ENCODE measurements at places on chromosomes 13 and 19.
A peak's percentile ranks its signal among the peaks of the same experiment; 100 is the strongest.

GRCh38 chr19:14414926-14415690, 4.0 kb downstream of the DDX39A start:
- no peak for DNase-seq

DNA sequence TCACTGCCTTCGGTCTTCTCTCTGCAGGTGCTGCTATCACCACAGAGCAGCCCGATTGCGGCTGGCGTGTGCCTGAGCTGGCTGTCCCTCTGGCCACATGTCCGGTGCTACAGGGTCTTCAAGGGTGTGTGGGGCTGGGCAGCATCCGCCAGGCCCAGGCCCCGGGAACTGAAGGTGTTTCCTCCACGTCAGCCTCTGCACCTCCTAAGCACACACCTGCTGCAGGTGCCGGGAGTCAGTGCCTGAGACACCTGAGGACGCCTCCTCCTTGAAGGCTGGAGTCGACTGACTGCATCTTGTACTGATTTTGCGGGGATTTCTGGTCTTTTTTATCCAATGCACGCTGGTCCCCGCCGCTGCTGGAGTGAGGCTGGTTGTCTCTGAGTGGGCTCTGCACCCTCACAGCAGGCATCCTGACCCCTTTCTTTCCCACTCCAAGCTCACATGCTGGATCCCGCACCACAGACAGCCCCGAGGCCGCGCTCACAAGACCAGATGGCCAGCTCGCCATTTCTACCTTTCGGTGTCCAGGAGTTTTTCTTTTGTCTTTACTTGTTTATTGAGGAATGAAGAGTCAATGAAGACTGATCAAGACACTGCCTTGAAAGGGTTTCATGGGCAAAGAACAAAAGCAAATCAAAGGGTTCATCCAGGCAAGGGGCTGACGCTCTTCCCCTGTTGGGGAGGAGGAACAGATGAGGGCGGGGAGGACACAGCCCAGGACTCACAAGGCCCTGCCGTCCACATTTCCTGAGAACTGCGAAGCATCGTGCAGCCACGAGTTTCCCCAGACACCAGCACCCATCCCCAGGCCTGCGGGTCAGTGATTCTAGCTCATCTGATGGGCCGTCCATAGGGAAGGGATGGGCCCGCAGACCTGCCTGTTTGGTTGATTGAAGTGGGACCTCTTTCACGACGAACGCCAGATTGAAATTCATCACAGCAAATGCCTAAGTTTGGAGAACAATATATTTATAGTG, 203.8 kb upstream of the SOX1 start:
- no peak for DNase-seq

DNA sequence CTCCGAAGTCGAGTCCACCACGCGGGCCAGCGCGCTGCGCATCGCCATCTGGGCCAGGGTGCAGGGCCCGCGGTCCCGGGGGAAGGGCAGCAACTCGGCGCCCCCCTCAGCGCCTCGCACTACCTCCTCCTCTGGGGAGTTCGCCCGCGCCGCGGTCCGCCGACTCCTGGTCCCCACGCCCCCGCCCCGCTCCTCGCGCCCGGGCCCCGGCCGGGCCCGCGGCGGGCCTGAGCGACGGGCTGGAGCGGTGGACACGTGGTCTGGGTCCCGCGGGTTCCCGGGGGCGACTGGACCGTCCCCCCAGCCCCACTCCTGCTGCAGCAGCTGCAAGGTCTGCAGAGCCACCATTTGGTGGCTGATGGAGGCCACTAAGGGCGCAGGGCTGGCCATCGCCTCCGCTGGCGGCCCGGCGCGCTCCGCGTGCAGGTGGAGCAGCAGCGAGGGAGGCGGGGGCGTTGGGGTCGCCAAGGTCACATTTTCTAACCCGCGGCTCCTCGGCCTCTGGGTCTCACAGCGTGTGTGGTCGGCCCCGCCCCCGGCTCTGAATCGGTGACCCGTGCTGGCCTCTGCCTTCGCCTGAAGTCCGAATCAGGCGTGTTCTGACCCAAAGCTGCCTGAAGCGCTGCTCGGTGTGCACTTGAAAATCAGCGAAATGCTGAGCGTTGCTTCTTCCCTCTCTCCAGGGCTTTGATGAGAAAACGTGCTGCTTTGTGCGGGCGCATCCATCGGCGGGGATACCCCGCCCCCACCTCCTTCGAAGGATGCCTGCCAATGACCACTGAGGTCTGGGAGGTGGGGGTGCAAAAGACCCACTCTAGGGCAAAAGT, at the start of gene DLEU7:
DLEU7 (minus strand) TSS at position 436 of the 827 bp plus-strand sequence; CDS start at position 390, 46 bp downstream.
- no peak for DNase-seq

GRCh38 chr19:28794301-28794700, 418.6 kb downstream of the UQCRFS1 start:
- DNase-seq = peak; percentile 0

- no peak for DNase-seq
These were observed 188.5 kb downstream of the LACC1 start for GRCh38 chr13:44068169-44068568.

DNA sequence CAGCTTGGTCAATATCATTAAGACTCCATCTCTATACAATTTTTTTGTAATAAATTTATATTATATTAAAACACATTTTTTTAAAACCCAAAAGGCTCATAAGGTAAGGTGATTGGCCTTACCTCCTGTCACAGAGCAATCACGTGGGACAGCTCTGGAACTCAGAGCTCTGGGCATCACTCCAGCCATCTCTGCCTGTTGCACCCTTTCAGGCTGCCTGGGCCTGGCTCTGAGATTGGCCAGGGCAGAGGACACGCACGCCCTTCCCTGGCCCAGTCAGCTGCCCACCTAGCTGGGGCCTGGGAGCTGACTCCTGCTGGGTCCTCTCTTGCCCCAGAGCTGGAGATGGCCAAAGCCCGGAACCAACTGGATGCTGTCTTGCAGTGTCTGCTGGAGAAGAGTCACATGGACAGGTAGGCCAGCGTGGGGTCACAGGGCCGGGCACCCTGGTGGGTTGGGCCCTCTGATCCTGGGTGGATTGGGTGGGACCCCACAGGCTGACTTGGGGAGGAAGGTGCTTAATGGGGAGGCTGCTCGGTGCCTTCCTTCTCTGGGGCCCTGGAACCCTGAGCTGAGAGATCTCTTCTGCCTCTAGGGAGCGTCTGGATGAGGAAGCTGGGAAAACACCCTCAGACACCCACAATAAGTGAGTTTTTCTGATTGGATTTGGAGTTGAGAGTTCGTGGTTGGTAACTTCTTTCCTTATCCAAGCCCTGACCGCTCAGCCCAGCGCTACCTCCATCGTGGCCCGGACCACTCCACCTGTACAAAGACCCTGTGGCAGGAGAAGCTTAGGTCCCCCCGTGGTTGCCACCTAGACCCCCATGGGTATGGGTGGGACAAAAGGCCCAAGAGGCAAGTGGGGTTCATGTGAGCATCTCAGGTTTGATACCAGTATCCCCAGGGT, 3.7 kb downstream of the LIN37 start:
- DNase-seq = no peak

- peak; percentile 61 for DNase-seq
These were observed 2.1 kb upstream of the PCDH8 start for GRCh38 chr13:52850396-52851136.

- no peak for DNase-seq
These were observed 1.9 kb downstream of the KCTD12 start for GRCh38 chr13:76884186-76884906.

DNA sequence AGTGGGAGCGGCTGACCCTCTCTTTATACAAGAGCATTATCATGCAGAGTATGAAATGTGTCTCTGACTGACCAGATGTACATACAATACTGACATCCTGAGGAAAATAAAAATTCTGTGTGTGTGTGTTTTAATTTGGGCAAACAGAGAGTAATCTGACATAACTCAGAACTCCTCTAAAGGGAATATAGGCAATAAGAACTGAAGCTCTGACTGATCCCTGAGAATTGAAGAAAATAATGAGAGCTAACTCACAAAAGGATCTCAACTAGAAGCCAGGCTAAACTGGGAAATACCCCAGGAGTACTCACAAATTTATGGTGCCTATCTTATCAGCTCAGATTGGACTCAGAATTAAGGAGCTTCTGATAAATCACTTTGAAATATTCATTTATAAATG, 539.9 kb downstream of the OLFM4 start:
- DNase-seq = no peak

GRCh38 chr13:29676941-29677452, 81.5 kb upstream of the SLC7A1 start:
- no peak for DNase-seq

GRCh38 chr13:42753697-42754096, 27.7 kb upstream of the FAM216B start:
- no peak for DNase-seq

GRCh38 chr19:34201133-34201532, 28.8 kb downstream of the LSM14A start:
- DNase-seq = no peak

DNA sequence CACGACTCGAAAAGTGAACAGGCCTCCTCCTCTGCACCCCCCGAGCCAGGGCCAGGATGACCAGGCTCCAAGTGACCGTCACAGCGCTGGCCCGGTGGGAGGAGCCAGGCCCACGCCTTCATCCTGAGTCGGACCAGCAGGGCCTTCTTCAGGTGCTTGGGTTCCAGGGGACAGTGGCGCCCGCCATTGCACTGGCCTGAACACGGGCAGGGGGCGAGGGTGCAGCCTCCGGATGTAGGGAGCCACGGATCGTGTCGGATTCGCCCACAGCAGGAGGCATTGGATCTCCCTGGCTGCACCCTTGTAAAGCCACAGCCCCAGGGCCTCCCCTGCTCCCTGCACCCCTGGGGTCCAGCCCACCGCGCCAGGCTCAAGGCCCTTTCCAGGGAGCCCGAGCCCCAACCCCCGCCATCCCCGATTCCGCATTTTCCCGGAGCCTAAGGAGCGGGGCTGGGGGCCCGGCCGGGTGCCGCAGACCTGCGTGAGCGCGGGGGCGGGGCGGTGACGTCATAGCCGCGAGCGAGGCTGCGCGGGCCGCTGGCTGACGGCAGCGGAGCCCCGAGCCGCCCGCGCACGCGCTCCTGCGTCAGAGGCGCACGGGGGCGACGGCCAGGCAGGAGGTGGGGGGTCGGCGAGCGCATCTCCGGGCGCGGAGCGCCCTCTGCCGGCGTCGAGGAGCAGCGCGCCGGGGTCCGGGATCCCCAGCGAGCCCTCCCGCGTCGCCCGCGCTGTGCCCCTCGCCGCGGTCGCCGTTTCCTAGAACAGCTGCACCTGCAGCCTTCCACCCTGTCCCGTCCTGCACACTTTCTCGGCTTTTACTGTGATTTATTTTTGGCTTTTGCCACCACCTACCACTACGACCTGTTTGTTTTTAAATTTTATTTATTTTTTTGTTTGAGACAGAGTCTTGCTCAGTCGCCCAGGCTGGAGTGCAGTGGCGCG, 1.5 kb upstream of the ATP5F1D start:
- DNase-seq = no peak

GRCh38 chr13:98072476-98072875, 70.4 kb upstream of the FARP1 start:
- DNase-seq = no peak

- DNase-seq = no peak
These were observed 4.8 kb upstream of the WDR18 start for GRCh38 chr19:979318-979741.

GRCh38 chr13:28286263-28286662, 147.9 kb downstream of the PAN3 start:
- DNase-seq = no peak

DNA sequence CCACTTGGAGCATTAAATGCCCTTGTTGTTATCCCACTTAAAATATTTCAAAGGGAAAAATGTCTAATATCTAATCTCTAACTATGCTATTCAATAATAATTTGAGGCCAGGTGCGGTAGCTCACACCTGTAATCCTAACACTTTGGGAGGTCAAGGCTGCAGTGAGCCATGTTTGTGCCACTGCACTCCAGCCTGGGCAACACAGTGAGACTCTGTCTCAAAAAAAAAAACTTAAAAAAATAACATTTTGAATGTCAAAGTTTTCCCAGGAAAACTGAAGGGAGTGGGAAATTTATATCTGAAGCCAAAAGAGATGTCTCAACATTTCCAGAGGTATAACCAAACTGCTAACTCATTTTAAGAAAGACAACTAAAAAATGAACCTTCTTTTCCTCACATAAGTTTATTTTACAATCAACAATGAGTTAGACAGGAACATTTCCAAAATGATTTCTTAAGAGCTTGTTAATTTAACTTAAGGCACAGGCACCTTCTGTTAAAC, 47.9 kb downstream of the CAB39L start:
- no peak for DNase-seq

DNA sequence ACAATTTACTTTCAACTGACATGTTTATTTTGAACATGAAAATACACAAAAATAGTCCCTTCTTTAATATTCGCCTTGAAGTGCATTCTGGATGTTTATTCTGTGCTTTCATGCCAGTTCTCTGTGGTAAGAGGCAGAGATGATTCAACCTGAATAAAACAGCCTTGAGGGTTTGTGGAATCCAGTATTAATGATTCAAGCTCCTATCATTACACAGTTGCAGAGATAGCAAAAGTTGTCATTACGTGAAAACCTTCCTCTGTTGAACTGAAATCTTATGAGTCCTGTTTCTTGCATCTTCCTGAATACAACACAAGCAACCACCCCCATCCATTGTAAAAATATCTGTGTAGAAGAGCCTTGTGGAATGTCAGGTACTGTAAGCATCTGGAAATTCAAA, 142.3 kb upstream of the HTR2A start:
- DNase-seq = no peak

- no peak for DNase-seq
These were observed 1.3 kb upstream of the BSG start for GRCh38 chr19:570937-571565.

GRCh38 chr19:30781519-30781918, 409.3 kb downstream of the ZNF536 start:
- DNase-seq = no peak

DNA sequence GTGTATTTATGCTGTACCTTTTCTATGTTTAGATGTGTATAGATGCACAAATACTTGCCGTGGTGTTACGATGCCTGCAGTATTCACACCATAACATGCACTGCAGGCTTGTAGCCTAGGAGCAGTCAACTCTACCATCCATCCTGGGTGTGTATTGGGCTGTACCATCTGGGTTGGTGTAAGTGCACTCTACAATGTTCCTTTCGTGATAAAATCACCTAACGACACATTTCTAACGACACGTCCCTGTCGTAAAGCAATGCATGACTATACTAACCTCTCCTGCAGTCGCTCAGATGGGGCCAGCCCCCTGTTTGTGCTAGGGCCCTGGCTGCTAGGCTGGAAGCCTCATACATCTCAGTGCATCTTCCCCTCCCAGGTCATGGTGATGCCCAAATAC, 18.4 kb downstream of the CD177 start:
- DNase-seq = no peak

GRCh38 chr13:88979465-88980175, 1308.4 kb downstream of the SLITRK5 start:
- DNase-seq = no peak

GRCh38 chr13:41916173-41916954, 44.5 kb downstream of the VWA8 start:
- DNase-seq = no peak

GRCh38 chr13:30622551-30622950, 4.8 kb downstream of the USPL1 start:
- DNase-seq = no peak

GRCh38 chr13:113273851-113274590, 23.0 kb upstream of the LAMP1 start:
- DNase-seq = no peak

DNA sequence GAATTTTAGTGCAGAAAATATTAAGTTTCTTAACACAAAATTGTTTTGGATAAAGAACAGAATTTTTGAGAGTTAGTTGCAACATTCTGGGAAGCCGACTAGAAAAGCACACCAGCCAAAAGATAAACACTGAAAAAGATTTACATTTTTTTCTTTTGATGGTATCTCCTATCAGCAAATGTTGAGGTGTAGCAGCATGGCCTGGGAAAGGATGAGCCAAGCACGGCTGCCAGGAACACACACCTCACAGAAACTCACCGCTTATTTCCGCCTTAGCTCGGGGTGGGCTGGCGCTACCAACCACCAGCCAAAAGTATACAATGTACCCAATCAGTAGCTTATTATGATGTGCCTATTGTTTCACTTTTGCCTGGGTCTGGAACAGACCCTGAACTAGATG, 134.7 kb downstream of the MIPEP start:
- DNase-seq = no peak
